ENCODE measurements at places on chromosomes 2 and 18. TPM values are rescaled to one million over a fixed set of nuclear protein-coding genes. Genes with fewer than 3 reads are reported as not detected.

The NHEJ1 gene
- 12.7 TPM for polyA plus RNA-seq

The GNAL gene
- polyA plus RNA-seq, result 3.2 TPM

The CFC1 gene
- polyA plus RNA-seq, result not detected

The MAL gene
- 3.9 TPM for polyA plus RNA-seq

The MC5R gene
- polyA plus RNA-seq, result 1.5 TPM

GRCh38 chr18:55875371-55875901 is 287.4 kb upstream of the TCF4 start:
- no peak for DNase-seq

DNA sequence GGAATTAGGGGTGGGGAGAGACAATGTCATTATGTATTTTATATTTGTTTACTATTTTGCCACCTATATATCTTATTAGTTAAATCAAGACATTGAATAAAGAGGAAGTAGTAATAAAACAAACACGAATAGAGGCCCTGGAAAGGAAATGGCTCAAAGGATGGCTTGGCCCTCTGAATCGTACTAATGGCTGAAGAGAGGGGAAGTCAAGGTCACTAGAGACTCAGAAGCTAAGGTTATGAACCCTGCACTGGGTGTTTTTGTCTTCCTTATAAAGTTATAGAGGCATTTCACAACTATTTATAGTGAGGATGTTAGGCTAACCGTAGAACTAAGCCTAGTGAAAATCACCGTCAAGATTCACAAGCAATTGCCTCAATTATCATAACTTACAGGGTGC is 685.9 kb downstream of the ARHGAP15 start:
- DNase-seq, result no peak

DNA sequence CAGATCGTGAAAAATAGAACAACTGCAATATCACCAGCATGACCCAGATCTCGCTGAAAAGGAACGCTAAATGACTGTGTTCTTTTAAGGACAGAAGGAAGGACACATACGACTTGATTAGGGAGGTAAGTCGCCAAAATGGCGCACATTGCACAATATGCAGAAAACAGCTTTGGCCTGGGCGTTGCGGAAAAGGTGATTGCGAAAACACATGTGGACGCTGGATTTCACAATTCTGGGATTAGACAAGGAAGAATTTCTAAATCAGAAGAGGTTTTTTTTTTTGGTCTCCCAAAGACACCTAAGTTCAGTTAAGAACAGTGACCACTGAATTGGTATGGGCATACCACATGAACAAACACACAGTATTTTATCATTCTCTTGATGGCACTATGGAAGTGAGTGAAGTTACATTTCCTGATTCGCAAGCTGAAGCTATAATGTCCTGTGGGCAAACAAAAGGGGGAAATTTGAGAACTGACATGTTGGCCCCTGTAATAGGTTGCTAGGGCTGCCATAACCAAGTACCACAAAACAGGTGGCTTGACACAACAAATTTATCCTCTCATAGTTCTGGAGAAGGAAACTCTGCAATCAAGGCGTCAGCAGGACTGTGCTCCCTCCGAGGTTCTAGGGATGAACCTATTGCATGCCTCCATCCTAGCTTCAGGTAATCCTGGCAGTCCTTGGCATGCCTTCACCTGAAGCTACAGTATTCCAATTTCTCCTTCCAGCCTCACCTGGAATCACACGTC is 25.8 kb upstream of the ERICH2 start:
- DNase-seq, result no peak

DNA sequence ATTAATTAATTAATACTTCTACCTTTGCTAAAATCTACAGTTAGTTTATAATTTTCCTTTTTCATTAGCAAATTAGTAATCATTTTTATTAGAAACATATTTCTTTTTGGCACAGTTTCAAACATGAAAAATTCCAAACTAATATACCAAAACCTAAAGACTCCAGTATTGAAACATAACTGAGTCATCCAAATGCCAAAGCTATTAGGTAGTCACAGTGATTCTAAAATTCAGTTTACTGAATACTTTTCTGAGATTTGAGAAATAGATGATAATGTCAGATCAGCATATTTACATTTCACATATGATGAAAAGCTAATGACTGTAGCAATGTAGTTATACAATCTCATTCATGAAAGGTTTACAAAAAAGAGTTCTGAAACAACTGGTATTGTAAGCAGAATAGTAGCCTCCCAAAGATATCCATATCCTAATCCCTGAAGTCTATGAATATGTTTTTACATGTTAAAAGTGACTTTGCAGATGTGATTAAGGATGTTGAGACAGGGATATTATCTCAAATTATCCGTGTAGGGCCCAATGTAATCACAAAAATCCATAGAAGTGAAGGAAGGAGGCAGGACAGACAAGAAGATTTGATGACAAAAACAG is 680.2 kb upstream of the CHAC2 start:
- peak; percentile 48 for DNase-seq

GRCh38 chr2:121833358-121833723 is 77.9 kb downstream of the TSN start:
- DNase-seq, result no peak

GRCh38 chr2:212709280-212709679 is 170.7 kb upstream of the ERBB4 start:
- DNase-seq, result no peak

DNA sequence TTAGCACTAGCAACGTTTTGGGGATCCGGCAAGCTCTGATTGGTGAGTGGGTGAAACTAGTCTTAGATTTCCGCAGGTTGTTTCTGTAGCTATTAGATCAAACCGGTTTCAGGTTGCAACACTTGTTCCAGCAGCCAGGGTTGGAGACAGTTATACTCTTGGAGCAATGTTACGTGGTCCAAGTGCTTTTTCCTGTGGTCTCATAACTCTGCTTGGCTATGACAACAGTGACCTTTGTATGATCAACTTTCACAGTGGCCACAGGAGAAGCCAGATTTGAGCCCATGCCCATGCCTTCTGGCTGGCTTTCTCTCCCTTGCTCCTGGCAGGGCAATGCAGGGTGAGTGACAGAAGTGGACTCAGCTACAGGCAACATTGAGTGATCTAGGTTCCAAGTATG is 84.5 kb upstream of the TAF1B start:
- no peak for DNase-seq

DNA sequence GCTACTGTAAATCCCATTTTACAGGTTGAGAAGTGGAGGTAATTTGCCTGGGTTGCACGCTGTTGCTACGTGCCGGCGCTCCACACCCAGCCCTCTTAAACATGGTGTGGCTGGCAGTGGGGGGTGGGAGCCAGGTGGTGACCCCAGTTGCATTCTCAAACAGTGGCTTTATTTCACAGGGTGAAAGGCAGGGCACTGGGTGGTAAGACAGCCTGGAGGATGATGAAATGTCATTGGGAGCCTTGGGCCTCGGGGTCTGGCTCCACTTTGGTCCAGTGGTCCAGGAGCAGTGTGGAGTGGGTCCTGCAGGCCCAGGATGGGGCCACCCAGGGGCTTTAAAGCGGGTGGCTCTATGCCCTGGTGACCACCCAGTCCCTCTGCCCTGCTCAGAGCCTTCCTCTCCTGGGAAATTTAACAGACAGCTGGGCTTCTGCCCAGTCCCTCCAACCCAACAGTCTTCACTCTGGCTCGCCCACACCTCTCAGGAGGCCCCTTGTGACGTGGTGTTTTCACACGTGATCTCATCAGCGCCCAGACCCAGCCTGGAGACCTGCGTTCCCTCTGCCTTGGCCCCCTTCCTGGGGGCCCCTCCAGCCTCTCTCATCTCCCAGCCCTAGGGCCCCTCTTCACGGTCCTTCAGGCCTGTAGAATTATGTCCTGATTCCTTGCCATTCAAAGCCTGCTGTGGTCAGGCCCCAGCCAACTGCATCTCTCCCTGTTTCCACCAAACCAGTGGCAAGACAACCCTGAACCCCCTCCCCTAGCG is 92.5 kb downstream of the INHBB start:
- DNase-seq, result peak; percentile 27

- DNase-seq, result no peak
These were observed 136.4 kb downstream of the THSD7B start for GRCh38 chr2:136901732-136902131.

DNA sequence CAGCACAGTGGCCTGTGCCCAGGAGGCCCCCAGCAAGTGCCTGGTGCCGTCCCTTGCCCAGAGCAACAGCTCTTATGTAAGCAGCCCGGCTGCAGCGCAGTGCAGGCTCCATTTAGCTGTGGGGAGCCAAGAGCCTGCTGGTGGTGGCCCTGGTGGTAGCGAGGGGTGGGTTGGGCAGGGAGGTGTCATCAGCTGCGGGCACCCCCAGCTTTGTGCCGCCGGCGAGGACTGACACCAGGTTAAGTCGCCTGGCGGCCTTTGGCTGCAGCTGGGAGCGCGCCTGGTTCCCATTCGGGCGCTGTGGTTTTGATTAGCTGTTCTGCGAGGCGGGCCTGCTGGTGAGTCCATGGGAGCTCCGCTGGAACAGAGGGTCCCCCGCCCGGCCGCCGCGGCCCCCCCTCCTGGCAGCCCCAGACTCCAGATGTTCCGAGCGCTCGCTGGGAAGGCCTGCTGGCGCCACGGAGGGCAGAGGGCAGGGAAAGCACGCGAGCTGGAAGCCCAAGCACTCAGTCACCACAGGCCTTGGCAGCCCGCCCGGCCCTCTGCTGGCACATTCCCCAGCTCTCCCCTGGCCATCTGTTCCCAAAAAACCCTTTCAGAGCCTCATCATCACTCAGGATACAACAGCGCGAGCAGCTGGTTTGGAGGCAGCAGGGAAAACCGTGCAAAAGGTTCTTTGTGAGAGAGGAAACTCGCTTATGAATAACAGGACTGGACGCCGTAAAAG is 18.4 kb downstream of the ATOH8 start:
- DNase-seq, result peak; percentile 100

- DNase-seq, result peak; percentile 48
These were observed 396.8 kb downstream of the NCKAP5 start for GRCh38 chr2:133171393-133172004.

DNA sequence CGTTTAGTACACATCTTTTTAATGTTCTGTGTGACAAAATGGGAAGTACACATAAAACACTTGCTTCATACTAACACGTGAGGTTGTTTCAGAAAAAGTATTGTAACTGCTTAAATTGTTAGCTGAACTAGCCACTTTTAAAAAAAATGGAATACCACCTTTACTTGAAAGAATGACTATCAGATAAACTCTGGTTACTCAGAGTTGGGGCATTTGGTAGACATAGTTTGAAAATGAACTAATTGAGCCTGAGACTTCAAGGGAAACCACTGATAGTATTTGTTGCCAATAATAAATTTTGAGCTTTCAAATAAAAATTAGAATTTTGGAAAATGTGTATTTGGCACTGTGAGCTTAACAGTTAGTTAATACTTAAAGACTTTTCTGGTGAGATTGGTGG is 103.0 kb upstream of the FBXO11 start:
- DNase-seq, result no peak

DNA sequence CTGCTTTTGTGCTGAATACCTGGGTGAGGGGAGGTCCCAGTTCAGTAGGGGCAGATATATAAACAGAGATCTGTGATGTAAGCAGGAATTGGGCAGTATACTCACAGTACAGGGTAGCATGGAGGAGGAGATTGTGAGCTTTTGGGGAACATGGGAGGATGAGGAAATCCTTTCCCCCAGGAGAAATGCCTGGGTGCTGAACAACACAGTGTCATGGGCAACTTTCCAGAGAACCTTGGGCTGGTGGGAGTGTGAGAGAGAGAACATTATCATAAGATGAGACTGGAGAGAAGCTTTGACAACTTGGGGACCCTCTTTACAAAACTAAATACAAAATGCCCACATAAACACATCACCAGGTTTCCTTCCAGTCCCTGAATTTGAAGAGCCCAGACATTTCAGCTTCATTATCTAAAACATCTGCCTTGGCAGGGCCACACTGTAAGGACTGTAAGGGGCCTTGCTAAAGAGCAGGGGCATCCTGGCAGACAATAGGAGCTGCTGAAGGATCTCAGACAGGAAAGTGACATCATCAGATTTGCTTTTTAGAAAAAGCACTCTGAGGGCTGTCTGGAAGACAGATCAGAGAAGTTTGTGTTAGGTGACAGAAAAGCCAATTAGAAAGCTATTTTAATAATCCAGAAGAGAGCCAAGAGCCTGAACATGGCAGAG is 303.1 kb upstream of the FBXO11 start:
- DNase-seq, result peak; percentile 32

DNA sequence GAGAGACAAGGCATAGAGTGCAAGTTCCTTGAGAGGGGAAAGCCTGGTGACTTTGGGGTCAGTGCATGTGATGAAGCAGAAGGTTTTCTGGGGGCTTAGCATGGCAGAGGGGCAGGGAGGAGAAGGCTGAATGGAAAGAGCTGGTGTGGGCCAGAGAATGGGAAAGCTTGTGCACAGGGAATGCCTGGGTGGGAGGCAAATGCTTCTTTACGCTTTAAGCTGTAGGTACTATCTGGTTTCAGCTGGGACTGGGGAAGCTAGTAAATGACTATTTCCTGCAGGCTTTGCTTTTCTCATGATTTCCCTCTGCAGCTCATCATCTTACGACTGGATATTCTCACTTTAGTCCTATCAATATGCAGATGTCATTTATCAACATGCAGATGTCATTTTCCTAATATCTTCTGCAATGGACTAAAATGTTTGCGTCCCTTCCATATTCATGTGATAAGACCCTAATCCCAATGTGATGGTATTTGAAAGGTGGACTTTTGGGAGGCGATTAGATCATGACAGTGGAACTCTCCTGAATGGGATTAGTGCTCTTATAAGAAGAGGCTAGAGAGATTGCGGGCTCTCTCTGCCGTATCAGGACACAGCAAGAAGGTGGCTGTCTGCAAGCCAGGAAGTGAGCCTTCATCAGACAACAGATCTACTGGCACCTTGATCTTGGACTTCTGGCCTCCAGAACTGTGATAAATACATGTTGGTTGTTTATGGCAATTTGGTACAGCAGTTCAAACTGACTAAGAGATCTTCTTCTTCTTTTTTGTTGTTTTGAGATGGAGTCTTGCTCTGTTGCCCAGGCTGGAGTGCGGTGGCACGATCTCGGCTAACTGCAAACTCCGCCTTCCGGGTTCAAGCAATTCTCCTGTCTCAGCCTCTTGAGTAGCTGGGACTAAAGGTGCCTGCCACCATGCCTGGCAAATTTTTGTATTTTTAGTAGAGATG is 50.1 kb downstream of the MYCN start:
- no peak for DNase-seq

GRCh38 chr18:27632706-27633105 is 447.6 kb upstream of the CHST9 start:
- DNase-seq, result no peak
